HCEC 1CT (cell line): ENCODE measurements at places on chromosomes 13 and 19.
A peak's percentile ranks its signal among the peaks of the same experiment; 100 is the strongest.

DNA sequence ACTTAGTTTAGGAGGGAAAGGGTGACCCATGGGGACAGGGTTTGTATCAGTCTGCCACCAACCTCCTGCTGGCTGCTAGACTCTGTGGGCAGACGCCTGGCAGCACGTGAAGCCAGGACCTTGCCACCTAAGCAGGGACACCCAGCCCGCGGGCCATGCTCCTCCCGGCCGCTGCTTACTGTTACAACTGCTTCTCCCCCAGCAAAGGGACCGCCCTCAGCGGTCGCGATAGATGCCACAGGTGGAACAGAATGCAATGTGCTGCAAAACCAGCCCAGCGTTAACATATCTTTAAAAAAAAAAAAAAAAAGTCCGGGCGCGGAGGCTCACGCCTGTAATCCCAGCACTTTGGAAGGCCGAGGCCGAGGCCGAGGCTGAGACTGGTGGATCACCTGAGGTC, 1.9 kb upstream of the RHPN2 start:
- DNase-seq: no peak

DNA sequence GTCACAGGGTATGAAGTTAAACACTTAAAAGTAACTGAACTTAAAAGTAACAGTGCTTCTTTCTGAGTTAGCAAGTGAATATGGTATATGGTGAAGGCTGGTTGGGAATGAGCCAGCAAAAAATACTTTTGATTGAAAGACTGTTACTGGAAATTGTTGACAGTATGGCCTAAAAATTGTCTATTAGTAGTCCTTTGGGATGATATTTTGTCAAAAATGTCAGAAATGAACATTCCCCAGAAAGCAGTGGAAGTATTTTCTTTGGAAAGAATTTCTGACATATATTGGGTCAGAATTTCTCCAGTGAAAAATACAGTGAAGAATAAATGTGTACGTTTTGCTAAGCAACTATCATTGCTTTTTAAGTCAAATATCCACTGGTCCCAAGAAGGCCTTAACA, 860.5 kb downstream of the PCDH9 start:
- no peak for DNase-seq

GRCh38 chr13:74987124-74987690, 494.8 kb downstream of the TBC1D4 start:
- DNase-seq: no peak

DNA sequence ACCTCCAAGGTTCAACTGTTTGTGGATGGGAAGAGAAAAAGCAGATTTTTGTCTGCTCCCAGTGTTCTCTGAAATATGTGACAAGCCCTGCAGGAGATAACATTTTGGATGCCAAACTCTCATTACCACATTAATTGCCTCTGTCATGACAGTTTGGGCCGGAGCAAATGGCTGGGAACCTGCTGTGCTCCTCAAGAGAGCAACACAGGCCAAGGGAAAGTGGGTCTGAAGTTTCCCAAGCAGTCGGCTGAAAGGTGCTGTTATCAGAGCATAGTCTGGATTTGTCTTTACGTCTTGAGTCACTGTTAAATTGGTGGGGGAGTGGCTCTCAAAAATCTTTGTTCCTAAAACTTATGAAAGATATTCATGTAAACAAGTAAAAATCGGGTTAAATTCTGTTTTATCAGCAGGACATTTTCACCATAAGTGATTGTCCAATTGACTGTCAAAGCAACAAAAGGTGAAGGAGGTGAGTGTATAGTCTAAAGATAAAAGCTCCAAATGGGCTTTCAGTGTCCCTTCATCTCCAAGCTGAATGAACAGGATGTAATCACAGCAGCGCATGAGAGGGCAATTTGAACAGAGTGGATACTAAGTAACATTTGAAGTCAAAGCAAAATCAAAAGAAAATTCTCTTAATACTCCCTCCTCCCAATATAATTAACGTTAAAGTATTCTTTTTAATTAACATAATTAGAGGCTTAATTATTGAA, 844.8 kb downstream of the PCDH17 start:
- DNase-seq: no peak

- DNase-seq: no peak
These were observed 6.4 kb downstream of the EPN1 start for GRCh38 chr19:55681131-55682092.

DNA sequence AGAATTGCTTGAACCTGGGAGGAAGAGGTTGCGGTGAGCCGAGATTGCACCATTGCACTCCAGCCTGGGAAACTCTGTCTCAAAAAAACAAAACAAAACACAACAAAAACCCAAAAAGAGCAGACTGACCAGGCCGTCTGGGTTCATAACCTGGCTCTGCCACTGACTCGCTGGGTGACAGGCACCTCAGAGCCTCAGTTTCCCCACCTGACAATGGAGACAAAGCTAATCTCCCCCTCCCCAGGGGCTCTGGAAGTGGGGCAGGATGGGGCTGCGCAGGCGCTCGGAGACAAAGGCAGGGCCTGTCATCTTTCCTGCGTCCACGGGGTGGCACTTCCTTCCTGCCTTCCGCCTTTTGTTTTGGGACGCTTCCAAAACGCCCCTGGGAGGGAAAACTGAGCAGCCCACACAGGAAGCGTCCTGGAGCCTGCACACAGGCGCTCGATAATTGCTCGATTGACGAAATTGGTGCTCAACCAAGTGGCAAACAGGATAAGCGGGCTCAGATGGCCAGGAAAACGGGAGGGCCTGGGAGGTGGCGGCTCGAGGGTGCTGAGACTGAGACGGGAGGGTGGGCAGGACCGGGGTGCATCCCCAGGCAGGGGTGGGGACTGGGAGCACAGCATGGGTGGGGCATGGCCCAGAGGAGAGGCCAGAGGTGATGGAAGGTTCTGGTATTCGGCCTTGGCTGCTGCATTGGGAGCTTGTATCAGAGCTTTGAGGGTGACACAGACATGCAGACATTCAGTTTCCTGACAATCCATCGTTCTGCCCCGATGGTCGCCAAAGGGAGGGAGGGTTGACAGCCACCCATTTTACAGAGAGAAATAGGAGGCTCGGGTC, 17.8 kb downstream of the SPC24 start:
- DNase-seq: peak; percentile 87

GRCh38 chr13:113732176-113732960, 26.7 kb upstream of the TMEM255B start:
- no peak for DNase-seq

DNA sequence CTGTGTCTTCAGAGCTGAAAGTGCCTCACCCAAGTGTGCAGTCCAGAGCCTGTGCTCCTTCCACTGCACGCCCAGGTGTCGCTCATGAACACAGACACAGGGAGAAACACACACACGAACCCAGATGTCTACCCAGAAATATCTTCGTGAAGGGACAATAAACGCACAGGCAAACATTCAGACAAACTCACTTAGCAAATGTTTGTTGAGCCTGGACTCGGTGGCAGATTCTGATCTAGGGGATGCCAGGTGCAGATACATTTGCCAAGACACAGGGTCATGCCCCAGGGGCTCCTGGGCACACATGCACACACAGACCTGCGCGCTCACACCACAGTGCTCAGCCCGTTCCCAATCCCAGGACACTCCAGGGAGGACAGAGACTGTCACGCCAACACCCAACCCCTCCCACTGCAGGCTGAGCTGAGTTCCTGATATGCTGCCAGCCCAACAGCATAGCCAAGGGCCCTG, 31.9 kb downstream of the SCGB2B2 start:
- DNase-seq: no peak

GRCh38 chr19:42316223-42317211, 3.4 kb downstream of the TMEM145 start:
- DNase-seq: peak; percentile 54

DNA sequence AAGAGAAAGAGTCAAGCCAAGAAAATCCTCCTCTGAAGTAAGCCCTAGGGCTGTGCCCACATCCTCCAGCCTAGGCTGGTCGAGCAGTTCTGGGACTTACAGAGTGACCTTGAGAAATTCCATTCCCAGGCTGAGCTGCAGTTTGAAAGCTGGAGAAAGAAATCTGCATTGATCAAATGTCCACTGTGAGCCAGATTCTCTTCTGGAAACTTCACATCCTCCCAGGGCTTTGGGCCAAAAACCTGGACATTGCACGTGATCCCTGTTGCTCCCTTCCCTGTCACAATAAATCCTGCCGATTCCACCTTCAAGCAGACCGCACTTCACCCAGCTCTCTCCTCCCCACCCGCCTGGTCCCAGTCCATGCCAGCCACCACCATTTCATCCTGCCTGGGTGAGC, 15.7 kb downstream of the TMEM143 start:
- DNase-seq: no peak

GRCh38 chr13:58617880-58618665, 986.5 kb downstream of the PCDH17 start:
- no peak for DNase-seq

DNA sequence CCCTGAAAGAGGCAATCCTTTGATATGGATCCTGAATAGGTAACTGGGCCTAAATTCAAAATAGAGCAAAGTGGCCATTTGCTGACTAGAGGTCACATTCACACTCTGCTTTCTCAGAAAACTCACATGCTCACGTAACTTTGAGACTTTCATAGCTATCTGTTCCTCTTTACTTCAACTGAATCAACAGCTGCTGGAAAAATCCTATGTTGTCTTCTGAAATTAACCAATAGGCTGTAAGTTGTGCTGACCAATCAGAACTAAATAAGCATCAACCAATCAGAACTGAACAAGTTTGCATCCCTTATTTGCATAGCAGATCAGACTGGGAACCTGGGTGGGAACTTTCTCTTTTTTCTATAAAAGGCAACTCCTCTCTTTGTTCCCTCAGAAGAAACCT, 24.0 kb upstream of the TBC1D4 start:
- DNase-seq: no peak

- DNase-seq: no peak
These were observed 287.0 kb downstream of the FGF9 start for GRCh38 chr13:21957833-21958232.

GRCh38 chr19:41000310-41000737, 9.2 kb downstream of the CYP2B6 start:
- no peak for DNase-seq

- no peak for DNase-seq
These were observed 319.0 kb downstream of the ZNF536 start for GRCh38 chr19:30690935-30691818.

DNA sequence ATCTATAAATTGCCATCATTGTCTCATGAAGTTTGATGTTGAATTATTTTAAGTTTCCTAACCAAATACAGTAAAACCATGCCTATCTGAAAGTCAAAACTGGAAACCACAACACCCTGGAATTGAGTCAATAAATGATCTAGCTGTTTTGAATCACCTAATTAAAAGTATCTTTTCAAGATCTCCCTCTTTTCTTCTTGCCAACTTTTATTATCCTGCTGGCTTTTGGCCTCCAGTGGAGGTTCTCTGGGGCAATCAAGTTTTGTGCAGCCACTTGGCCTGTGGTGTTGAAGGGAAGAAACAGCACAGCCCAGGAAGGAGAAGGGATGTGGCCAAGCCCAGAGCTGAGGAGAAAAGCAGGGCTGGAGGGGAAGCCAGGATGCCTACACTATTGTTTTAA, 255.4 kb downstream of the COG6 start:
- DNase-seq: no peak

GRCh38 chr19:50654882-50655281, 5.6 kb downstream of the C19orf81 start:
- no peak for DNase-seq

DNA sequence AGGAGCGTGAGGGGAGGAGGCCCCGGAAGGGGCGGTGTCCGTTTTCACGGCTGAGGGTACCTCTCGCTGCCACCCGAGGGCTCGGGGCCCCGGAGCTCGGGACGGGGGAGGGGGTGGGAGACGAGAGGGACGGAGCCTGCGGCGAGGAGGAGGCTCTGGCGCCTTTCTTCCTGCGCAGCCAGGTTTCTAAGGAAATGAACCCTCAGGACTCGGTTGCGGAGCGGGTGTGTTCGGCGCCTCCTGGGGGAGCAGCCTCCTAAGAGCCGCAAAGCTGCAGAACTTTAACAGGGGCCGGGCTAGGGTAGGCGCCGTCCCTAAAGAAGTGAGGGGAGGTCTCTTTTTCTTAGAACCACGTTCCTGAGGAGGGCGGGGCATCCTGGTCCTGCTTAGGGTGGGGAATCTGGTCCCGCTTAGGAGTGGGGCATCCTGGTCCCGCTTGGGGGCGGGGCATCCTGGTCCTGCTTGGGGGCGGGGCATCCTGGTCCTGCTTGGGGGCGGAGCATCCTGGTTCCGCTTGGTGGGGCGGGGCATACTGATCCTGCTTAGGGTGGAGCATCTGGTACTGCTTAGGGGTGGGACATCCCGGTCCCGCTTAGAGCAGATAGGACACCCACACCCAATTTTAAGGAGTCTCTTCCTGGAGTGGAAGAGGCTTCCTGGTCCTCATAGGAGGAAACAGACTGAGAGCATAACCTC, 6.2 kb downstream of the SYT5 start:
- DNase-seq: peak; percentile 72

- DNase-seq: no peak
These were observed 46.3 kb upstream of the ZNF730 start for GRCh38 chr19:23070353-23071146.

DNA sequence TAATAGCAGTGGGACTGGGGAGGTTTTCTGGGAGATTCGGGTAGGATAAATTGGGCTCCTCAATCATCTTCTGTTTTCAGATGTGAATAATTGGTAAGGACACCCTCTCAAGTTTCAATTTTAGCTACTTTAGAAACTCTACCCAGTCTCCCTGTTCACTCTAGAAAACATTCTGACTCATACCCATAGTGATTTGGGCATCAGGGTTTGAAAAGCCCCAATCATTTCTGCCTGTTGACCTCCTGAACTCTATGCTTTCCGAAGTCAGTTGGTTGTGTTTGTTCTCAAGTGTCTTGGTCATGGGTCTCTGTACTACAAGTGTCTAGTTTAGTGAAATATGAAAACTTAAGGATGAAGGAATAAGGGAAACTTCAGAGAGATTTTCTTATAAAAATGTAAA, 911.3 kb upstream of the GPC6 start:
- no peak for DNase-seq

DNA sequence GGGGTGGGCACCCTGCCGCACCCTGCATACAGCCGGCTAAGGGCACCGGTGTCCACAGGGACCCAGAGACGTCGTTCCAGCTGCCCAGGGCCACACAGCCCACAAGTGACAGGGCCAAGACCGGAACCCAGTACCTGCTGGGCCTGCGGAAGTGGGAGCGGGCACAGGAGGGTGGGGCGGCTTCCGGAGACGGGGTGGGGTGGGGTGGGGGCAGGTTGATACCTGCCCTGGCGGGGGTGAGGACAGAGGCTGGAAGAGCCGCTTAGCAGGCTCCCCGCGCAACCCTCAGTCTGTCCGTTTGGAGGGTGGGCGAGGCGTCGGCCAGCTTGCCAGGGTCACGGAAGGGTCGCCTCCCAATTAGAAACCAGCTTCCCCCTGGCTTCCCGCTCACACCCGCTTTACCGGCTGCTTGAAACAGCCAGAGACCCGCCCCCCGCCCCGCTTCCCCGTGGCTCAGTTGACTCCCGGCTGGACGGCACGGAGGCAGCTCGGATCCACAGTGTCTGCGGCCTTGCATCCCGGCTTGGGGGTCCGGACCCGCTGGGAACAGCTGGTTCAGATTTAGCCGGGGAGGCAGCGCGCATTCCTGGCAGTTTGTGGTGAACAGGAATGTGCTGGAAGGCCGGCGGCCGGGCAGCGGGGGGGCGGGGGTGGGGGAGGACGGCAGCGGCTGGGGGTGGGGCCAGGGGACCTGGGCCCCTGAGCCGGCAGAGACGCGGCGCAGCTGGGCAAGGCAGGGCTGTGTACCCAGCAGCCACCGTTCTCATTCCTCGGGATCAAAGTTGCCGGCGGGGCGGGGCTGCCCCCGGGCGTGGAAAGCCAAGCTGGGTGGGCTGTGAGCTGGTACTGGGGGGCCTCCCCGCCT, 1.9 kb downstream of the CNN2 start:
- peak; percentile 92 for DNase-seq
